Right ventricle myocardium inferior (tissue), 1 donor: ENCODE measurements at places on chromosomes 4 and X. TPM values are rescaled to one million over a fixed set of nuclear protein-coding genes. Genes with fewer than 3 reads are reported as not detected.
A peak's percentile ranks its signal among the peaks of the same experiment; 100 is the strongest.

DNA sequence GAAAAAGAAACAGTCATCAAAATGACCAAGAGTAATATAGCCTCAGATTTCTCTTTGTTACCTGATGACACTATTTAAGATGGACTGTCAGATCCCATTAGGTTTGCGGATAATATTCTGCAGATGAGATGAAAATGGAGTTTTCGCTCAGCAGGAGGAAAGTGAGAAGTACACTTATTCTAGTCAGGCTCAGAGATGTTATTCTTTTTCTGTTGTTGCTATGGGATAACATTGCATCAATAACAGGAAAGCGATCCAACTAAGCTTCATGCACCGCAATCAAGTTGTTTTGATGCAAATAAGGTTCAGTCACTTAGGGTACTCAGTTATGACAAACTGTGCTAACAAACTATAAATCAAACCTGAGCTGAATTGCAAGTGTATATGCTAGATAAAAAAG, 415.0 kb downstream of the CCSER1 start:
- DNase-seq: no peak

- DNase-seq: no peak
These were observed 368.1 kb downstream of the EPHA5 start for GRCh38 chr4:65302145-65302544.

DNA sequence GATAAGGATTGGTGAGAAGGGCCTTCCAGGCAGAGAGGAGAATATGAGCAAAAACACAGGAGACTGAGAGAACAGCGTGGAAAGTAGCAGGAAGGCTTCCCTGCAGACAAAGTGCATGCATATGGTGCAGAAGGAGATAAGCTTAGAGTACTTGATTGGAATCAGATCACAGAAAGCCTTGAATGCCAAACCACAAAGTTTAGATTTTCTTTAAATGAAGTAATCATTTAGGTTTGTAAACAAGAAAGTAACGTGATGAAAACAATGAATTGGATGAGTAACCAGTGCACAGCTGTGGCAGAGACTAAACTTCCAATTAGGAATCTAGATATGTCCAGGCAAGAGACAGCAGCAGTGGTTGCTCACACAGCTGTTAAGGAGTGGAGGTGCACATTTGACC, 83.8 kb upstream of the C1QTNF7 start:
- DNase-seq: no peak

DNA sequence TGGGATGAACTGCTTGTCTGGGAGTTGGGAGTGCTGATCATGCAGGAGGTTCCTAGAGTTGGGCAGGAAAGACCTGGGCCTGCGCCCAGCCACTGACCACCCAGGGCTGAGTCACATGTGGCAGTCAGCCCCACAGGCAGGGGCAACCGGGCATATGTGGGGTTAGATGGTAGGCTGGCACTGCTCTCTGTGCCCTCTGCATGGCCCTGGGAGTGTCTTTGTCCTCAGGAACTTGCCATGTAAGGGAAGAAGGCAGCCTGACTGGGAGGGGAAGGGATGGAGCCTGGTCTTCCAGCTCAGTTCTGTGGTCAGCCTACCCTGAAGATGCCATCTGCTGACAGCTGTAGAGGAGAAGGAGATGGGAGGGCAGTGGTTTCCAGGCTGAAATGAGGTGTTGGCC, 70.2 kb upstream of the EFNB1 start:
- no peak for DNase-seq

GRCh38 chr4:105900541-105900940, 5.3 kb downstream of the NPNT start:
- DNase-seq: no peak

GRCh38 chr4:56619816-56620215, 61.3 kb downstream of the HOPX start:
- no peak for DNase-seq

- peak; percentile 34 for DNase-seq
These were observed 106.4 kb downstream of the ABLIM2 start for GRCh38 chr4:8052160-8052691.

DNA sequence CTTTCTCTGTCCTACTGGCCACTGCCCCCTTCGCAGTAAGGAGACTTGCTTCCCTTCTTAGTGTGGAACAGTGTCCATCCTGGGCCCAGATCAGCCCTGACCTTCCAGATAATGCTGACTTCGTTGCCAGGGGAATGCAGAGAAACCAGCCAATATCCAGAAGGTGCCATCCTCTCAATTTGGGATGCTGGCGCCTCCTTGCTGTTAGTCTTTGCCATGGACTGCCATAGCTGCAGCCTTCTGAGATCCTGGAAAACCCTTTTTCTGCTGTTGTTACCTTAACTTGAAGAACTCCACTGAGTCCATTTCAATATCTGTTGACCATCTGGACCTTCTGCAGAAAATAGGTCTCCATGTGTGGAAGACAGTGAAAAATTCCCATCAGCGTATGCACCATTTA, 21.8 kb downstream of the RAI2 start:
- DNase-seq: no peak

- DNase-seq: no peak
These were observed 179.6 kb upstream of the RBPJ start for GRCh38 chr4:26141051-26141721.

DNA sequence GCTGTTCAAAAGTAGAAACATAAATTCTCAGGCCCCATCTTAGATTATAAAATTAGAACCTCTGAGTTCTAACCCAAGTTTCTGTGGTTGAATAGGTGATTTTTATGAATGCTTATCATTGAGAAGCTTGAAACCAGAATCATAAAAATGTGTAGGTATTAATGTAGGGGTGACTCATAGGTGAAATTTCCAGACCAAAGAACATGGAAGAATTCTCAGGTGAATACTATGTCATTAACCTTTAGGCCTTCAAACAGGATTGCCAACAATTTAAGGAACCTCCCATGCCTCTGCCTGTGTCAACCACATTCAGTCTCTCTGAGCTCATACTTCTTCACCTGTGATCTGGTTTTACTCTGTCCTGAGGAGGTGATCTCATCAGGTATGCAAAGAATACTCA, 177.8 kb downstream of the NPFFR2 start:
- no peak for DNase-seq

DNA sequence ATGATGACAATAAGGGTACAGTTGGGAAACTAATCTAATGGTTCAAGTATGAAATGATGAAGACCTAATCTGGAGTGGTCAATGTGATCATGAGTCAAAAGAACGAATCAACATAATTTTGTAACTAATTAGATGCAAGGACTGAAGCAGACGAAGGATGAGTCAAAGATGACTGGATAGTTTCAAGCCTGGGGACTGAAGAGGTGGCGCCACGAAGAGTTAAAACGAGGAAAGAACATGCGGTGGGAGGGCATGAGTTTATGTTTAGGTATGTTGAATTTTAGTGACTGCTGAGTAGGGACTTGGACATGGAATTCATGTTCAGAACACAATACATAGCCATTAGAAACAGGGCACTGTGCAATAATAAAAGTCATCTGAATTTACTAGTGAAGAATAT, 221.5 kb upstream of the FAM241A start:
- DNase-seq: no peak

DNA sequence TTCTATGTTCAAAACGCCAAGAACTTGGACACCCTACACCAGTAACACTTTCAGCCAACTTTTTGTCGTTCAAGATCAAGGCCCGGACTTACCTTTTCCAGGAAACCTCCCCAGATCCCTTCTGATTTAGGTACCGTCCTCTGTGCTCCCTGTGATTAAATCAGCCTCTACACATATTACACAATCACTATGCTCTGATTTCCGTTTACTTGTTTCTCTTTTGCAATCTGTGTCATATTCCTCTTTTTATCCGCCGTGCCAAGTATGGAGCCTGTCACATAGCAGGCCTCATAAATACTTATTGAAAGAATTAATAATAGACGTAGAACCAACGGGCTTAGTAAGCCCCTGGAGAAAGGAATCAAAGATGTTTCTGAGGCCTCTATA, 722 bp upstream of the TMEM33 start:
- no peak for DNase-seq

DNA sequence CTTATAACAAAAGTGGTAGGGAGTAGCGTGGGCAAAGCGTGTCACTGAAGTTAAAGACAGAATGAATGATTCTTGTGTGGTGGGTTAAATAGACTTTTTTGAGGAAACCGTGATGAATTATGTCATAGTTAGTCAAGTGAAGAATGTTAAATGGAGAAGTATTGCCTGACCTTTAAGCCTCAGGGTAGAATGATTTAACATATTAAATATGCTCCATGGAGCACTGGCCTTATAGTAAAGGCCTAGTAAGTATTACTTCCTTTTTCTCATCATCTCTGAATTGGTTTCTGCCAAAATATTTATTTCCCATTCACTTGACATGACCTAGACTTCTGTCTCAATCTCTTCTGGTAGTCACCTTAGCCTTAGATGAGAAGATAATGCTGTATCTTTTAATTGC, 23.7 kb downstream of the MAGEB1 start:
- DNase-seq: no peak

DNA sequence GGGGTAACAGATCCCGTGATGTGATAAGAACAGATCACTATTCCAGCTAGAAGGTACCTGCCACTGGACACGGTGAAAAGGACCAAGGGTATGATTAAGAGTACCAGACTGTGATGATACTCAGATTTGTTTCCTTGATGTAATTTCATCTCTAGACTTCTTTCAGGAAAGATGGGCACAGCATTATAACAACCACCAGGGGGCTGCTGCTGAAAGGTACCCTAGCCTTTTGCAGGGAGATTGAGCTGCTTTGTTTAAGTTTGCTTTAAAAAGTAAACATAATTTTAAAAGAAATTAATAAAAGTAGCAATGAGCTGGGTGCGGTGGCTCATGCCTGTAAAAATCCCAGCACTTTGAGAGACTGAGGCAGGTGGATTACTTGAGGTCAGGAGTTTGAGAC, 145.4 kb downstream of the EMCN start:
- DNase-seq: no peak

DNA sequence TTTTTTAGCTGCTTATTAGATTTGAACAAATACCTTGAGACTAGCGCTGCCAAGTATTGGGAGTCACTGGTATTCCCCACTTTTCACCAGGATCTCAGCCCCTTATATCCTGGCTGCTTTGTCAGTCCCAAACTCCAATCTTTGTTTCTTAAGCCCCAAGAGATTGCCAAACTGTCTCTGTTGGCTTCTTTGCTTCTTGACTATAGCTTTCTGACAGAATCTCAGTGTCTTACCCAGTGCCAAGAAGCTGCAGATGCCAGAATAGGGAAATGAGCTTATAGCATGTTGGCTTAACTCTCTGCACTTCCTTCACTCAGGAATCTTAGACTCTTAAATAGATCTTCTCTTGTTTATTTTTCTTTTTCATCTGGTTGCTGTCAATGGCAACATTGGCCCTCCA, 297.5 kb upstream of the DCAF8L1 start:
- DNase-seq: no peak

- DNase-seq: no peak
These were observed 82.6 kb downstream of the LUZP4 start for GRCh38 chrX:115372152-115372551.

GRCh38 chr4:179225594-179225993, 1783.4 kb upstream of the AGA start:
- no peak for DNase-seq

DNA sequence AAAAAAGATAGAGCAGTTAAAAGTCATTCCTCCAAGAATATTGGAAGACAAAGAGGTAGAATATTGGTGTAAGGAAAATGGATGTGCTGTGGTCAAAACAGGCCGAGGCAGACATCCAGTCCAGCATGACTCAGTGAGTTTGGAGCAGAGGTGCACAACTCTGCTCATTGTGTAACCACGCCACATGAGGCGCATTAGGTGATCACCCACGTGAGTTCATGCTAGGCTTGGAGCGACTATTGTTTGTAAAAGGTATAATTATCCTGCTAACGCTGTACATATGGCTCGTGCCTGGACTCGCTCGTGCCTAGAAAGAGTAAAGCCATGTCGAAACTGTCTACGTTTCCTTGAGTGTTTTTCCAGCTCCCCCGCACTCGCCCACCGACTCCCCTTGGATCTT, 23.9 kb downstream of the C4orf54 start:
- DNase-seq: no peak

DNA sequence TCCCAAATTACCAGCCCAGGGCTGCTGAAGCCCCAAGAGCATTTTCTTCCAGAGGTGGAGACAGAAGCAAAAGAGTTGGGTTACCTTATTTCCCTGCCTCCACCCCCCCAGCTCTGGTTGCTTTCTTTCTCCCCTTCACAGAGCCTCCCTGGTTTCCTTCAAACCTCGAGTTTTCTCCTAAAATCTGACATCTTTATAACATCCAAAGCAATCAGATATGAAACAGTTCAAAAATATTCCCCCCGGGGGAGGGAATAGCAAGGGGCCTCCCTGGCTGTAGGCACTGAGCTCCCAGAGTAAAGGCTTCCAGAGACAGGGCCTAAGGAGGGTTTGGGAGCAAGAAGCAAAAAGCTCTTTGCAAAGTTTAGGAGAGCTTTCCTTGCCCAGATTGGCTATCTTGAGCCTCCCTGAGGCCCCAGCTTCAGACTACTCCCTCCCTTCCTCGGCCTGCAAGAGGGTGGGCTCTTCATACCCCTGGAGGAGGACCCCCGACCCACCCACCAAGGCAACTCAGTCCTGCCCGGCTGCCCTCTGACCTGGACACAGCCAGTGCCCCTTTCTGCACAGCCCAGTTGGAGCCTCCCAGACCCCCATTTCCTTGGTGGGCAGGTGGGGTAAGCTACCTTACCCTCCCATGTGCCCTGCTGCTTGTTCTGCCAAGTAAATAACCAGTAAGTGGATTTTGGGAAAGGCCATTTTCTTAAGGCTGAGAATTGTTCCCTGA, 7.6 kb downstream of the MAMLD1 start:
- DNase-seq: no peak

- no peak for DNase-seq
These were observed 67.6 kb downstream of the SHOX start for GRCh38 chrX:698206-698605.

The HMGB3 gene
- 7.8 TPM for total RNA-seq

The GPRASP2 gene
- 10.3 TPM for total RNA-seq

The PCDH11X gene
- 0.05 TPM for total RNA-seq

The MAOA gene
- total RNA-seq: 102 TPM

The CASP3 gene
- 10.4 TPM for total RNA-seq

The SSX4B gene
- not detected for total RNA-seq

The PFKFB1 gene
- 0.16 TPM for total RNA-seq

The RXFP1 gene
- total RNA-seq: not detected

The ARR3 gene
- total RNA-seq: not detected

The CLTRN gene
- 0.70 TPM for total RNA-seq

The DOK7 gene
- total RNA-seq: 35.5 TPM

The SLC26A1 gene
- not detected for total RNA-seq

The FSTL5 gene
- total RNA-seq: not detected

The ETDB gene
- total RNA-seq: not detected
